ENCODE measurements at places on chromosomes 3 and 15. TPM values are rescaled to one million over a fixed set of nuclear protein-coding genes. Genes with fewer than 3 reads are reported as not detected.

GRCh38 chr15:66594836-66595235 is 29.0 kb upstream of the LCTL start:
- no peak for DNase-seq

FEZF2 gene
- not detected for total RNA-seq

CIP2A gene
- total RNA-seq: 27.0 TPM

GRCh38 chr3:16300881-16301359 is 35.9 kb downstream of the OXNAD1 start:
- DNase-seq: no peak

- DNase-seq: no peak
Measured at GRCh38 chr3:79297245-79297960, 470.4 kb downstream of the ROBO1 start.

- DNase-seq: no peak
Measured at GRCh38 chr3:143060906-143061305, 58.7 kb upstream of the CHST2 start.

All from natural killer cell treated with Interleukin-12 subunit alpha and Interleukin-12 subunit beta and Interleukin-15 and Interleukin-18, amount 100 ng/mL, for 72 hours (primary cell).